Kidney glomerular epithelial cell (primary cell): ENCODE measurements at places on chromosomes 4 and X.

- peak; percentile 16 for DNase-seq
Measured at GRCh38 chr4:109005523-109005922, 242.7 kb upstream of the ETNPPL start.

- peak; percentile 32 for DNase-seq
Measured at GRCh38 chr4:90842960-90843359, 715.8 kb downstream of the CCSER1 start.

DNA sequence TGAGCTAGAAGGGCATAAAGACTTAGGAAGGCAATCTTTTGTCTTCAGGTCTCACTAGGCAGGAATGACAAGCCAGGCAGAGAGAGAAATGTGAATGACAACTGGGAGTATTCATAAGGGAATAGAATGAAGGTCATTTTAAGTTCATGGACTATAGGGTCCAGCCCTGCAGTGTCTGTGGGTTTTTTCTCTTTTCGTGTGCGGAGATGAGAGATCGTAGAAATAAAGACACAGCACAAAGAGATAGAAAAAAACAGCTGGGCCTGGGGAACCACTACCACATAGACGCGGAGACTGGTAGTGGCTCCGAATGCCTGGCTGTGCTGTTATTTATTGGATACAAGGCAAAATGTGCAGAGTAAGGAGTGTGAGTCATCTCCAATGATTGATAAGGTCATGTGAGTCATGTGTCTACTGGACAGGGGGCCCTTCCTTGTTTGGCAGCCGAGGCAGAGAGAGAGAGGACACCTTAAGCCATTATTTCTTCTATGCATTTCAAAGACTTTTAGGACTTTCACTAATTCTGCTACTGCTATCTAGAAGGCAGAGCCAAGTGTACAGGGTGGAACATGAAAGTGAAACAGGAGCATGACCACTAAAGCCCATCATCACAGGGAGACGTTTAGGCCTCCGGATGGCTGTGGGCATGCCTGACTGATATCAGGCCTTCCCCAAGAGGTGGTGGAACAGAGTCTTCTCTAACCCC, 921.8 kb upstream of the PCDH10 start:
- no peak for DNase-seq

- peak; percentile 32 for DNase-seq
Measured at GRCh38 chr4:141571362-141571761, 65.0 kb upstream of the IL15 start.

- no peak for DNase-seq
Measured at GRCh38 chrX:122512561-122513072, 671.5 kb upstream of the GRIA3 start.

- no peak for DNase-seq
Measured at GRCh38 chr4:184536881-184537248, 62.5 kb upstream of the IRF2 start.

- no peak for DNase-seq
Measured at GRCh38 chr4:78292341-78292740, 235.2 kb downstream of the FRAS1 start.

DNA sequence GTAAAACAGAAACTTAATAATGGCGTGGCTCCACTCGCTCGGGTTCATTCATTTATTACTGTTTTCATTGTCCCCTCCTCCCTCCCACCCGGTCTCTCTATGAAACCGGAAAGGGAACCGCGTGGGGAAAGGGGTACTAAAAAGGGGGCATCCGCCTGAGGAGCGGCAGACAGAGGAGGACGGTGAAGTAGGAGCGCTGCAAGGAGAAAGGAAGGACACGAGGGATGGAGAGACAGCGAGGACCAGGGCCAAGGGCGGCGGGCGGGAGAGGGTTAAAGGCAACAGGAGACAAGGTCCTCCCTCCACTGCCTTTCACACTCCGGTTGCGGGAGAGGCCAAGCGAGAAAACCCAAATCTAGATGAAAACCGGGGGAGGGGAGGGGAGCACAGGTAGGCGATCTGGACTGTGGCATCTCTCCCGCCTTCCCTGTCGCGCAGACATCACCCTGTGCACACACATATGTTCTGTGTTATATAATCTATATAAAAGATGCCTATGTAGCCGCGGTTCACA, 829 bp downstream of the ELOVL6 start:
- peak; percentile 56 for DNase-seq

DNA sequence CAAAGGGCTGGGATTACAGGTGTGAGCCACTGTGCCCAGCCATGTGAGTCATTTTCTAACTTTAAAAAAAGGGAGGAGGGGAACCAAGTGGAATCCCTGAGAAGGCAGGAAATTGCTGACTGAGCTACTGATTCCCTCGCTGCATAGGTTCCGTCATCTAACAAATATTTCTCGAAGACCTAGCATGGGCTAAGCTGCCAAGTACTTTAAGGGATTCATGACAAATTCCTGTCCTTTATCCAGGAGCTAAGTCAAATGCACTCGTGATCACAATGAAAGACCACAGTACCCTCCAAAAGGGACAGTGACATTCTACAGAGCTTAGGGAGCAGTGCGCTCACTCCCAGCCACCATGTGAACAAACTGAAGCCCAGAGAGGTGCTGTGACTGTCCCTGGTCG, 33.2 kb upstream of the MAN2B2 start:
- no peak for DNase-seq

DNA sequence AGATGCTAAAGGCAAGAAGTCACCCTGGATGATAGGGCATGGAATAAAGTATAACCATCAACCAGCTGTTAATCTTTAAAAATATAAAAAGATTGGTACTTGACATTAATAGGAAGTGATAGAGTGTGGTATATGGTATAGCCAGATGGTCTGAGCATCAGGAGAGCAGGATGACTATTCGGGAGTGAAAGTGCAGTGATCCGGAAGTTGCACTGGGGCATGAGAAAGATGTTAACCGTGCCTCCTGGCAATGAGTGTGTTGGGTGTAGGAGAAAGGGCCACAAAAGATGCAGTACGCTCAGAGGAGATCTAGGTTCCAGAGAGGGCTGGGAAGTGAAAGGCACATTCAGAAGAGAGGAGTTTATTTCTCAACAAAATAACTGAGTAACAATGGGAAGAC, 65.0 kb downstream of the TSPAN7 start:
- DNase-seq: no peak

- peak; percentile 2 for DNase-seq
Measured at GRCh38 chrX:119488749-119489148, 20.5 kb downstream of the SLC25A5 start.

DNA sequence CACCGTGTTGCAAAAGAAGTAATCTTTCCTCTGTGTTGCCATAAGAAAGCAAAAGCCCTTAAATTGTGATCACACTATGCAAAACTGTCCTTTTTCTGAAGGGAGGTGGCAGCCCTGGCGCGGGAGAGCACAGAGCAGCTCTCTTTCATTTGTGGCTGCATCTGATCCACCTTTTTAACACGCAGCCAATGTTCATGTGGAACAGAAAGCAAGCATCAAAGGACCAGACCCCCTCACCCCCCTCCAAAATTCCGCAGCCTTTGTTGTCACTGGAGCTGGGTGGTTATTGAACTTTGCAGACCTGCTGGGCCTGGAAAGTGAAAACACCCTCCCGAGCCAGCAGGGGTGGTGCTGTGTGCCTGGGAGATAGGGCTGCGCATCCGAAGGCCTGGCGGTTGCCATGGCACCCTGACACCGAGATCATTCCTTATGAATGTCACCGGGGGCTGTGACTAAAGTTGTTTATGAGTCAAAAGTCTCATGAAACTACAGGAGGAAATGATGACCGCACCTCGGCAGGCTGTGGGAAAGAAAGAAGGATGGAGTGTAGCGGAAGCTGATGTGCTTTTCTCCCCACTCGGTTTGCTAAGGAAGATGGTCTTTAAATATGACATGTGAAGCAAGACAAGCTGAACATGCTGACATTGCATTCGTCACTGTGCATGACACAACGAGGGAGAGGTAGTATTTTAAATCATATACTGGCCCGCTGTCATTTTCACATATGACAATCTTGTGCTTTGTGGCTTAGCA, 367.4 kb downstream of the UNC5C start:
- DNase-seq: no peak

- DNase-seq: no peak
Measured at GRCh38 chrX:69299285-69299684, 134.0 kb upstream of the PJA1 start.

DNA sequence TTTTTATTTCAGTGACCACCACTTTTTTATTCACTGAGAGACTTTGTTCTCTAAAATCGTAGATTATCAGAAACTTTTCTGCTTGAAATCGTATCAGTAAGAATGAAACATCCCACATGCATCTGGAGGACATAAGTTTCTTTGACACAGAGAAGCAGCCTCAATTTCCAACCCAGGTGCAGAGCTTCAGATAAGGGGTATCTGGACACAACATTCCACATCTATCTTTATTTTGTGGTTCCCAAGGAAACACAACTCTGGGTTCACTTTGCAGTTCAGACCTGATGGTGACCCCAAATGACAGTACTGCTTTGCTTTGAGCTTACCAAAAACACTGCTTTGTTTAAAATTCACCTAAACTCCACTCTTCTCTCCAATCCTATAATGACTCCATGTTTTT, 1.3 kb upstream of the CLCN5 start:
- no peak for DNase-seq

GRCh38 chr4:185567381-185568376, 32.4 kb upstream of the PDLIM3 start:
- DNase-seq: no peak

DNA sequence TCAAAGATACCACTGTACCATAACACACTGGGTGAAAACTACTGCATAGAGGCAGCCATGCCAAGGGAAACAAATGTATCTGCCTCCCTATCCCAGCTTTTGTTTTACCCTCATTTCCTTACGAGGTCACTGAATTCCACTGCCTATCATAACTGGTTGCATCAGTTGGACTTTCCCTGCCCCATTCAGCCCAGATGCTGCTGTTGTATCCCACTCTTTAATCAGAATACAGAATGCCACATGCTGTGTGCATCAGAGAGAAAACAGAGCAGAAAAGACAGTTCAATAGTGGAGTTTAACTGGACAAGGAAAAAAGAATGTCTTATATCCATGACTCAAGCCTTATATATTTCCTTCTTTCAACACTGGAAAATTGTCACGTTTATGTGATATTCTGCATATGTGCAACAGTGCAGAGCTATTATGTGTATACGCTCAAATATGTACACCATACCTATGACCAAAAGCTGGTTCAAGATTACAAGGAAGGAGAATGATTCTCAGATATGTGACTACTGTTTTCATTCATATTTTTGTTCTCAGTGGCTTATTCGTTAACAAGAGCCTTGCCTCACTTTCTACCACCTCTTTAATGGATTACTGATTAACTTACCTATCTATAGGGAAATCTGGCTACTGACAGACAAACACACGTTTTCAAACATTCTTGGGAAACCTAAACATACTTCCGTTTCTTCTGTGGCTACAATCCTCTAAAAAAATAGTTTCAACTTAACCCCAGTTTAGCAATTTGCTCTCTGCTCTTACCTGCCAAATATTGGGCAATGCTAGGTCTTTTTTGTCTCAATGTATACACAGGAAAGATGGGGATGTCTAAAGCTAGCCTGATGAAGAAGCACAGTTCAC, 378.9 kb downstream of the SMARCA1 start:
- no peak for DNase-seq

DNA sequence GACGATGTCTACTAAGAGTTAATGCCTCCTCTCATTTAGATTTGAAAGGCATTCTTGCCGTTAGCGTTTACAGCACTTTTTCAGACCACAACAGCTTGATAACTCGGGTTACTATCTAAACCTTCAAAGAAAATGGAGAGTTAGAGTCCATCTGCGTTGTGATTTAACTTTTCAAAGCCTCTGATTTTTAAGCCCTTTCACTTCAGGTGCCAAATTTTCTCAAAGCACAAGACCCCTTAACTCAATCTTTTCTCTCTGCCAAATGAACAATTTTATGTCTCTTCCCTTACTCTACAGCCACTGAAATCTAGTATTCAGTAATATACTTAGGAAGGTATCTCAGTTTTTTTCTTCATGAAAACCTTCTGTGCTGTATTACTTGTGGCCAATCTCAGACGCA, 310.5 kb downstream of the TENM3 start:
- peak; percentile 14 for DNase-seq
